NAMALWA (cell line): ENCODE measurements at places on chromosomes 16 and 17.

GRCh38 chr16:68076560-68076959 lies 8.6 kb upstream of the NFATC3 start:
- no peak for DNase-seq

DNA sequence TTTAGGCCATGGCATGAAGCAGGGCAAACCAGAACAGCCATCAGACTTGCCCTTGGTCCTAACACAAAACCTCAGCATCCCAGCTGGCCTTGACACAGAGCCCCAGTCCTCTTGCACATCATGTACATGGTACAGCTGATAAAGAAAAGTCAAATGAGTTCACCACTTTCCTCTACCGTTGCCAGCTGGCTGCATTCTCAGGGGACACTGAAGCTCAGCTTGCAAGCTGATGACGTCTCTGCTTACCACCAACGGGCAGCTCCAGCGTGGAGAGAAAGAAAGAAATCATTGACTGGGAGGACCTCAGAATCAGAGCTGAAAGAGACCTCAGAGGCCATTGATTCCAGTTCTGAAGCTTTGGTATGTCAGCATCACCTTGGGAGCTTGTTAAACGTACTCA lies 80.7 kb upstream of the CES5A start:
- no peak for DNase-seq

GRCh38 chr17:8448310-8448709 lies 12.6 kb downstream of the NDEL1 start:
- no peak for DNase-seq

DNA sequence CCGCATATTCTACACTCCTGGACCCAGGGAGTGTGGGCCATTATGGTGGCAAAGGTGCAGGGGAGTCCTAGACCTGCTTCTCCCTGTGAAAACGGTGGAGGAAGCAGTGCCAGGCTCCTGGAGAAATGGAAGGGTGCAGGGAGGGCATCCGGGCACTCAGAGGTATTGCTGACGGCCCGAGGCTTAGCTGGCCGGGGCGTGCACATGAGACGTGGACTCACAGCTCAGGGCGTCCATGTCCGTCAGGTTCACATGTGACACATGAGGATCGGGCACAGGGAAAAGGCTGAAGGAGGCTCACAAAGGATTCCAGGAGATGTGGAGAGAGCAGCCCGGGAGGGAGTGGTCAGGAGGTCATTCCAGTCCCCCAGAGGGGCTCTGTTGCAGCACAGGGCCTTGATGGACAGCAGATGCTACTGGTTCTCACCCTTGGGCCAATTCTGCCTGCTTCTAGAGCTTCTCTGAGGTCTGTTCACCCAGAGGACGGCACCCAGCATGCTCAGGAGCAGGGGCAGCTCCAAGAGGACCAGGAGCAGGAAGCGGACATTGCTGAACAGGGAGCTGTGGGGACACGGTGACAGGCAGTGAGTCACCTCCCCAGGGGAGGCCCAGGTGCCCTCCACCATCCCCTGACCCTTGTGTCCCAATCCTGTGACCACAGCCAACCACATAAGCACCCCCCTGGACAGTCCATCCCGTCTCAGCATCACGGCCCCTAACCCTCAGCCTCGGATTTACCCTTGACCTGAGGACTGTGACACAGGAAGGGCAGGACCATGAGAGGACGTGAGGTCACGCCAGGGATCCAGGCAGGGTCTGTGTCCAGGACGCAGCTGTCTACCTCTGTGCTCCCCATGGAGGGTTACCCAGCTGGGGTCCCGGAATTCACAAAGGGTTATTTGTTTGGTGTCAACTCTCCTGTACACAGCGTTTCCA lies 4.5 kb downstream of the CD300C start:
- no peak for DNase-seq

GRCh38 chr16:89565506-89566372 lies 5.3 kb downstream of the RPL13 start:
- peak; percentile 68 for DNase-seq

- DNase-seq: no peak
Measured at GRCh38 chr16:67449336-67449735, 18.4 kb downstream of the HSD11B2 start.

- DNase-seq: no peak
Measured at GRCh38 chr16:50068550-50068949, 2.8 kb downstream of the HEATR3 start.

GRCh38 chr17:39688945-39689344 lies 1.1 kb upstream of the PGAP3 start:
- DNase-seq: no peak

GRCh38 chr17:8436169-8436843 lies 622 bp downstream of the NDEL1 start:
- peak; percentile 51 for DNase-seq

DNA sequence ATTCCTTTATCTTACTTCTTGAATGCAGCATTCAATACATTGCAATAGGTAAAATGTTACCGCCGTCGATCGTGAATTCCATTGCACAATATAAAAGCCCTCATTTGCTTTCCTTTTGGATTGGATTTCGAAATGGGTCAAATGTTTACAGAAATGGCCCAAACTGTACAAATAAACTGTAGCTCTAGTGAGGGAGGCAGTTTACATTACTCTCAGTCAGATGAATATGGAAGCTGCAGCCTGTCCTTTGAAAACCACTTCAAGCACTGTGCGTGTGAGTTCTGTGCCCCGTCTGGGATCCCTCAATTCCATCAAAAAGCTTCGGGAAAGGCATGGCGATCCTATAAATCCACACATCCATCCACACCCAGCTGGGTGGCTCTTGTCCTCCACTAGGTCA lies 258.6 kb upstream of the FOXF1 start:
- no peak for DNase-seq
